ENCODE measurements at places on chromosomes 1 and 21.

DNA sequence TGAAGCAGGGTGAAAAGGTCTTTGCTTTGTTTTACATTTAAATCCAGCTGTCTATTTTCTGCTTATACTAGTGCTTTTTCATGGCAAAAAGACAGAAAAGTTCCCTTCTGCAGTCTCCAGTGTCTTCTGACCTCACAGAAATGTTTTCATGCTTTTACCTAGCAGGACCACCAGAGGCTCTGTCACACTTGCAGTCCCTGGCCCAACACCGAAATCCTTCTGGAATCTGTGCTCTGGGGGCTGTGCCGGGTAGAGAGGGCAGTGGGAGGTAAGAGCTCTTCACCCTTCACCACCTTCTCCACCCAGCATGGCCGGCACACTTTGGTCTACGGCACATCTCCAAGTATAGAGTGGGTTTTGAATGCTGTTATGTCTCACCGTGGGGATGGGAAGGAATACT, 20.8 kb downstream of the GNAT2 start:
- no peak for DNase-seq

- DNase-seq: peak; percentile 62
Measured at GRCh38 chr1:166479052-166479631, 312.3 kb upstream of the FAM78B start.

DNA sequence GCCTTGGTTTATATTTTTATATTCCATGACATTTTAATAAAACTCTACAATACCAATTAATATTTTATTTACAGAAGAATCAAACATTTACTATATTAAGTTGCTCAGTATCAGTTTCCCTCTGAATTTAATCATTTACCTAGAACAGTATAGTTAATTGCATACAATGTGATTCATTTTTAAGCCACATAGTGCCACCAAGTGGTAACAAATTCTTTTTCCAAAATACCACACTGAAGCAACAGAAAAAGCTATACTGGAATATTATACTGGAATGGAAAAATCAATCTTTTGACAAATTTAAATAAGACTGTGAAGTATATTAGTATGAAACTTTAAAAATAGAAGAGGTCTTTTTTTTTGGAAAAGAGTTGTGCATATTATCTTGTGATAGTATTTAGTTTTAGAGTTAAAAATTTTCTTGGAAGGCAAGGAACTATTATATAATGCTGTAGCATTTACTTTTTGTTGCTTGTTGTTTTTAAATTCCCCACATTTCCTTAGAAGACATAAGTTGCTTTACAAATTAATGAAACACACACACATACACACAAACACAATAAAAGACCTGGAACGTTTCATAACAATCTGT, 57.3 kb downstream of the ZNF644 start:
- no peak for DNase-seq

DNA sequence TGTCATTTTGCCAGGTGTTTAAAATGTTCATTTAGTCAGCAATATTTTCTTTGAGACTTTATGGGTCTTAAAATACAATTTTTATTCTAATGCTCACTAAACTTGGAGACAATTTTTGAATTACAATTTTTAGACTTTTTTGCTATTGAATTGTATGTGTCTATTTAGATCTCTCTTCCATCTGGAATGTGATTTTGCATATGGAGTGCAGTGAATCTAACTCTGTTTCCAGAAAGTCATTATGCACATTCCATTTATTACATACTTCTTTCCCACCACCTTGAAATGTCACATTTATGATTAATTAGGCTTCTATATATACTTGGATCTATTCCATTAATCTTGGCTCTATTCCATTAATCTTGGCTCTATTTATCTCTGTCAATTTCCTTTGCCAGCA, 5.6 kb upstream of the TSPEAR start:
- no peak for DNase-seq

Measured in activated CD8-positive, alpha-beta memory T cell treated with anti-CD3 and anti-CD28 coated beads for 24 hours (primary cell).